Type B pancreatic cell (in vitro differentiated cells): ENCODE measurements at places on chromosomes 3 and 15.

DNA sequence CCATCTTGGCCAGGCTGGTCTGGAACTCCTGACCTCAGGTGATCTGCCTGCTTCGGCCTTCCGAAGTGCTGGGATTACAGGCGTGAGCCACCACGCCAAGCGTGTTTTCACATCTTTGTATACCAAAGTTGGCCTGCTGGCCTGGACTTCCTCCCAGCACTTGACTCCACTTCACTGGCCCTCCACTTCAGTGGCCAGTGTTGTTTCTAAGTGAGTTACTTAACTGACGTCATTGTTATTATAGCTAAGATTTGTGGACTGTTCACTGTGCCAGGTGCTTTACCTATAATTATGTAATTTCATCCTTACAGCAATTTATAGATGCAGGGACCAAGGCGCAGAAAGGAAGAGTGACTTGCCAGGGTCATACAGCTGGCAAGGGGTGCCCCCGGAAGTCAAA, 52.0 kb downstream of the HRH1 start:
- no peak for DNase-seq

DNA sequence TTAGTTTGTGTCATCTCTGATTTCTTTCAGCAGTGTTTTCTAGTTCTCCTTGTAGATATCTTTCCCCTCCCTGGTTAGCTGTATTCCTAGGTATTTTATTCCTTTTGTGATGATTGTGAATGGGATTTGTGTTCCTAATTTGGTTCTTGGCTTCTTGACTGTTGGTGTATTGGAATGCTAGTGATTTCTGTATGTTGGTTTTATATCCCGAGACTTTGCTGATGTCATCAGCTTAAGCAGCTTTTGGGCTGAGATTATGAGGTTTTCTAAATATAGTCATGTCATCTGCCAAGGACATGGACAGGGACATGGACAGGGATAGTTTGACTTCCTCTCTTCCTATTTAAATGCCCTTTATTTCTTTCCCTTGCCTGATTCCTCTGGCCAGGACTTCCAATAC, 35.8 kb downstream of the MYO9A start:
- DNase-seq: no peak

- DNase-seq: no peak
These were observed 205.9 kb upstream of the IGF1R start for GRCh38 chr15:98442379-98442833.

DNA sequence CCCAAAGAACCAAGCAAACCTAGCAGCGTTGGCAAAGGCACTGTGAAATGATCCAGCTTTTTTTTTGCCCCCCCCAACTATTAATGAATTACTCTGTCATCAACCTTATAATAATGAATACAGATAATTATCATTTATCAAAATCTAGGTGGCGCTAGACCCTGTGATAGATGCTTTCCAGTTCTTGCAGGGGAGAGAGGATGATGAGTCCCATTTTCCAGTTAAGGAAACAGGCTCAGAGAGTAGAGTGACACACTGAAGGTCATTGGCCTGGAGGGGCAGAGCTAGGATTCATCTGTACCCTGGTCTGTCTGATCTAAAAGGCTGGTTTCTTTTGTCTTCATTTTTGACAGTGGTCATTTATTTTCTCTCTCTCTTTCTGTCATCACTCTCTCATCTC, 5.0 kb downstream of the ACOX2 start:
- no peak for DNase-seq

- no peak for DNase-seq
These were observed 37.8 kb upstream of the SPTSSB start for GRCh38 chr3:161409069-161409468.

- DNase-seq: no peak
These were observed 278.5 kb upstream of the RASGRP1 start for GRCh38 chr15:38843051-38843501.

- DNase-seq: no peak
These were observed 151.9 kb upstream of the UBE2E1 start for GRCh38 chr3:23653647-23654525.

- no peak for DNase-seq
These were observed 514.3 kb downstream of the GABRG3 start for GRCh38 chr15:27485265-27485664.

DNA sequence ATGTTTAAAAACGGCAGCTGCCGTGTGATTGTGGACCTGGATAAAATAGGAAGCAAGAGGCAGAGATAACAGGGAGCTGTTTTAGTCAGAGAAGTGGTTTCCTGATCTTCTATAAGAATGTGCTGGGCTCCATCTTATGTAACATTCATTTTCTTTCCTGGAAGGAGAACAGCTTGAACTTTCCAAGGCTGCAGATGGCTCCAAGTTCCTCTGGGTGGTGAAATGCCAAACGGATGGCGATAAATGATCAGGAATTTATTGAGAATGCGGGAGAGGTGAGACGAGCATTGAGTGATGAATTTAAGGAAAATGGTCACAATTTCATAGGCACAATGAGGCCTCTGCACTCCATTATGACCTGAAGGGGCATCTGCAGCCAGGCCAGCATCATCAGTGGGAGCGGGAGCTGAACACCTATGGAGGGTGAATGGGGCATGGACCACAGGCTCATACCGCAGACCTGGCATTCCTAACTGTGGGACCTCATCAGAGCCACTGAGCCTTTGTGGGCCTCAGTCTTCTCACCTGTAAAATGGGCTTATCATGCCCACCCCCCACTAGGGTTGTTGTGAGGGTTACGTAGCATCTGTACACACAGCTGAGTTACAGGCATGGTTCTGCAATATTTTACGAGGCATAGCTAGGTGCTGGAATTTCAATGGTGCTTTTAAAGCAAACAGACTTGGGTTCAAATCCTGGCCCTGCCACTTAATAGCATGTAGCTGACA, 17.1 kb downstream of the MGLL start:
- no peak for DNase-seq

DNA sequence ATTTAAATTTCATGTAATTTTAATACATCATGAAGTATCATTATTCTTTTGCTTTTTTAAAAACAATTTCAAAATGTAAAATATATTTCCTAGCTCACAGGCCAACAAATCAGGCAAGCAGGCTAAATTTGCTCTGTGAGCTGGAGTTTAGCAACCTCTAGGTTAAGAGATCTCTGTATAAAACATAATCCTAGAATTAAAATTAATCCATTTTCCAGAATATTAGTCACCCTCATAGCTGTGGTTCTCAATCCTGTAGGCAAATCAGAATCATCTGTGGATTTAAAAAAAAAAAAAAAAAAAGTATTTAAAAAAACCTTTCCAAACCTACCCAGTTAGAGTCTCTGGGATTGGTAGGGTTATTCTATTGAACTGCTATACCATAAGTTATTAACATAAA, 209.7 kb downstream of the MINAR1 start:
- no peak for DNase-seq

GRCh38 chr15:41423979-41424659, 7.2 kb downstream of the RTF1 start:
- DNase-seq: no peak

DNA sequence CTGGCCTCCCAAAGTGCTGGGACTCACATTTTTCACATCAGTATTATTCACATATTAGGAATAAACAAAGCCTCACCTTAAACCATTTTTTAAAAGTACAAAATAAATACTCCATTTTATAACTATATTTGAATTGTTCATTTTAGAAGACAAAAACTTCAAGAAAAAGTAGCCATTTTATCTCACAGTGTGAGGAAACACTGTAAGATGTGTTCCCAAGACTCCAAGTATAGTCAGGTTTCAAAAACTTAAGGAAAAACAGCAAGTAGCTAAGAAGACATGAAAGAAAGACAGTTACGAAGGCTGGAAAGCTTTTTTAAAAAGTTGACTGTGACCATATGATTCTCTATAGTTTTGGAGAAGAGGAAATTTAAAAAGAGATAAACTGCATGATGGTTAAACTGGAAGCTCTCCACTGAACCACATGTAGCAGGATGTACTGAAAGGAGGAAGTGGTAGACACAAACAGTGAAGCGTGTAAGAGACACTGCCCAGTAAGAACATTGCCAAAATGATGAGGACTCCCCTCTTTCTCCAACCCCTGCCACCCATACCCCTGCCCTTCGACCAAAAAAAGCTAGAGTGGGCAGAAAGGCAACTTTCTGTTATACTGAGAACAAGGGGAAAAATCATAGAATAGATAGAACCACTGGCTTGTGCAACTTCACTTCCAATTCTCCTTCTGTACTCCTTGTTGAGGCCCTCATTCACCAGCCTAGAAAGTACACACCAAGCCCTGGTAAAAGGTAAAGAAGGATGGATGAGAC, 6.2 kb upstream of the TMF1 start:
- no peak for DNase-seq

DNA sequence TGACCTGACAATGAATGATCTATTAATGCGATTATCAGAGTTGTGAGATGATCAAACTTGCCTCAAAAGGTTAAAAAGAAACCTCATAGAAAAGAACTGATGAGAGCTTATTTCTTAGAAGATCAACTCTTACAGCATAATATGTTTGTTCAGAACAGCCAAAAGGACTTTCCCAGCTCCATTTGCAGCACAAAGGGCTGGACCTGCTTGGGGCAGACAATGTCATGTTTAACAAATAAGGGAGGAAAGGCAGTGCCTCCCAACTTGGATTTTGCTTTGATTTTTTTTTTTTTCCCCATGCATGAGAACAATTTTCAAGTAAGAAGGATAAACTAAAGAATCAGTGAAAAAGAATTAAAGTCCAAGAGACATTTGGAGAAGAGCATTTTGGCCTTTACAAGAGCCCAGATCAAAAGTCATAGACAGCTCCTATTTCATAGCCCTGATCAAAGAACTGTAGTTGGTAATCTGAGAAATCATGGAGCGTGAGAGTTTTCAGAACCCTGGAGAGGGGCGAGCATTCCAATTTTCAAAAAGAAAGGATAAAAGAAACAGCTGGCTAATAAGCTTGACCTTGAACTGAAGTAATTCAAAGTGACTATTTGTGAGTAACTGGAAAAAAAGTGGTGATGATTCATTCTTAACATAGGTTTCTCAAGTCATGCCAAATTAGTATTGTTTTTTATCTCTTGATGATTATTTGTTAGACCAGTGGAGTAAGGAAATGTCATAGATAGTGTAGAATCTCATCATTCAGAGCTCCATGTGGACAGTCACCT, 136.0 kb upstream of the CFAP20DC start:
- no peak for DNase-seq

DNA sequence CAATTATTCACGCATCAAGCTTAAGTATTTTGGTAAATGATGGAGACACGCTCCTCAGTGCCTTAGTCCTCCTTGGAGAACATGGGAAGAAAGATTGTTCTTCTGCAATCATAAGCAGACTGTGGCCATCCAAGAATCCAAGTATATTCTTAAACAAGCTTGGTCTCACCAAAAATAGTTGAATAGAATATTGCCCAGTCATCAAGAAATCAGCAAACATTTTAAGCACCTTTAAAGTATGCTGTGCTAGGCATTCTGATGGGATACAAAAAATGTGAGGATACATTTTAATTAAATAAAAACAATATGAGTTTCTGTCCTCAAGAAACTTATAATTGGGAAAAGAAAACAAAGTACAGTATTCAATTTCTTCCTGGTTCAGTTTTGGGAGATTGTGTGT, 445.5 kb downstream of the CNTN4 start:
- no peak for DNase-seq

- DNase-seq: no peak
These were observed 20.8 kb downstream of the CORO2B start for GRCh38 chr15:68599560-68600071.

DNA sequence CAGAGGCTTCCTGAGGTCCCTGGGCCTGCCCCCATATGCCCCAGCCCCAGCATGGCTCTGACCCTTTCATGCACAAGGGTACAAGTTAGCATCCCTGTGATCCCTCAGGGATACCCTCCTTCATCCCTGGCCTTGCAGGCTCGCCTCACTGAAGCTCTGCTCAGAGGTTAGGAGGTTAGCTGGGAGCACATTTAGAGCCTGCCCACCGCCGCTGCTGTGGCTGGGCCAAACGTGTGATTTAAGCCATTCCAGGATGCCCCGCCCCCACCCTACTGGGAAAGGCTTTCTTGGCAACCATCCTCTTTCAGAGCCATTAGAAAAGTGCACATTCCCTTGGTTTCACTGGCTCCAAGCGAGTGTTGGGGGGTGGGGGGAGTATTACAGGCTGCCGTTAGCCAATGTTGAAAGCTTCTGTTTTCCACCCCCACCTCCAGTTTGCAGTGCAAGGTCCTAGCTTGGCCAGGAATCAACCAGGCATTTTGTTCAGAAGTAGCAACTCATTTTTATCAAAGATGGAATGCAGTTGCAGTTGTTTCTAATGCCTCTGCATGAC, 6.3 kb upstream of the HES1 start:
- DNase-seq: no peak

DNA sequence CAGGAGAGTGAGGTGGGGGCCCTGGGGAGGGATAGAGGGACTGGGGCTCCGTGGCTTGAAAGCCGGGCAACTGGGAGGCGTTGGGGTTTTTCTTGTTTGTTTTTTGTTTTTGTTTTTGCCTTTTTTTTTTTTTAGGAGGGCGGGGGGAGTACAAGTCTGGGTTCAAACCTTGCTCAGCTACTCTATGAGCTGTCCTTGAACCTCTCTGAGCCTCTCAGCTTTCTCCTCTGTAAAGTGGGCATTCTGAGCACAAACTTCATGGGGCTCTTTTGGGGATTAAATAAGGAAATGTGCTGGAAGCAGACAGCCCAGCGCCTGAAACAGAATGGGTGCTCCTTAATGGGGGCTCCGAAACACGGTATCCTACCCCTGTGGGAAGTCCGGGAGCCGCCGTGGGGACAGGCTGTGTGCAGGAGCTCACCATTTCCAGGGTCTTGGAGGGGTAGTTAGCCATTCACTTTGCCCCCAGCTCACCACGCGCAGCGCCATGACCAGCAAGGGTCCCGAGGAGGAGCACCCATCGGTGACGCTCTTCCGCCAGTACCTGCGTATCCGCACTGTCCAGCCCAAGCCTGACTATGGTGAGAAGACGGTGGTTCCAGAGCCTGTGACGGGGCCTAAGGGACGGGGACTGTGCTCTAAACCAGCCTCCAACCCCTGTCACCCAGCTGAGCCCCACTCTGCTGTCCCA, 388 bp downstream of the ACY1 start:
- DNase-seq: no peak

DNA sequence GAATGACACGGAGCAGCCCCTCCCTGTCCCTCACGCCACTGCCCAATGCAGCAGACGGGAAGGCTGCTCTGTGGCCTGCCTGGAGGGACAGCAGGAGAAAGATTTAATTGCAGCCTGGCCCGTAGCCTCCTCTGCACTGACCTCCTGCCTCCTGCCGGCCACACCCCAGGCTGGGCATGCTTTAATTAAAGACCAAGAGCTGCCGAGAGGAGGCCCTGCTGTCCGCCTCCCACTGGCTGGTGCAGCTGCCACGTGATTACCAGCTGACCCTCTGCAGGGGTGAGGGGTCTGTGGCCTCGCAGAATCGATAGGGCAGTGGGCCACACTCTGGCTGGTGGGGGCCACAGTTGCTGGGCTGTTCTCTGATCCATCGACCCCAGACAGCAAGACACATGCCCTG, 100.2 kb upstream of the PRR23E start:
- no peak for DNase-seq

DNA sequence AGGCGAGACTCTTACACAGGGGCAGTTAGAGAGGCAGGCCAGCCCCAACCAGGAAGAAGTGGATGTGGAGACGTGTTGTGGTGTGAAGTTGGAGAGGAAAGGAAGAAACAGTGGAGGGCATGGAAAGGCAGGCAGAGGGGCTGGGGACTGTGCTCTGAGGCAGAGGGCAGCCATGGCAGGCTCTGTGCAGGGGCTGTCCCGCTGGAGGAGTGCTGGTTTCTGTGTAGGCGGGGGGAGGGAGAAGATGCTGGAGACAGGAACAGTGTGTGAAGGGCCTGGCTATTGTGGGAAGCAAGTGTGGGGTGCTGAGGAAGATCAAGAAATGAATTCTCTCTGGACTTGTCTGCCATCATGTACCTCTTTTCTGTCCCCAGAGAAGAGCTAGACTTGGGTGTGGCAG, 21.0 kb downstream of the SNAPC5 start:
- no peak for DNase-seq

GRCh38 chr3:142088522-142088921, 60.8 kb downstream of the TFDP2 start:
- no peak for DNase-seq
